ENCODE measurements at places on chromosomes 5 and 9.

- DNase-seq, result no peak
Observed at GRCh38 chr5:1026700-1027621, 18.4 kb downstream of the NKD2 start.

- DNase-seq, result no peak
Observed at GRCh38 chr9:114677418-114677817, 4.6 kb downstream of the TEX48 start.

DNA sequence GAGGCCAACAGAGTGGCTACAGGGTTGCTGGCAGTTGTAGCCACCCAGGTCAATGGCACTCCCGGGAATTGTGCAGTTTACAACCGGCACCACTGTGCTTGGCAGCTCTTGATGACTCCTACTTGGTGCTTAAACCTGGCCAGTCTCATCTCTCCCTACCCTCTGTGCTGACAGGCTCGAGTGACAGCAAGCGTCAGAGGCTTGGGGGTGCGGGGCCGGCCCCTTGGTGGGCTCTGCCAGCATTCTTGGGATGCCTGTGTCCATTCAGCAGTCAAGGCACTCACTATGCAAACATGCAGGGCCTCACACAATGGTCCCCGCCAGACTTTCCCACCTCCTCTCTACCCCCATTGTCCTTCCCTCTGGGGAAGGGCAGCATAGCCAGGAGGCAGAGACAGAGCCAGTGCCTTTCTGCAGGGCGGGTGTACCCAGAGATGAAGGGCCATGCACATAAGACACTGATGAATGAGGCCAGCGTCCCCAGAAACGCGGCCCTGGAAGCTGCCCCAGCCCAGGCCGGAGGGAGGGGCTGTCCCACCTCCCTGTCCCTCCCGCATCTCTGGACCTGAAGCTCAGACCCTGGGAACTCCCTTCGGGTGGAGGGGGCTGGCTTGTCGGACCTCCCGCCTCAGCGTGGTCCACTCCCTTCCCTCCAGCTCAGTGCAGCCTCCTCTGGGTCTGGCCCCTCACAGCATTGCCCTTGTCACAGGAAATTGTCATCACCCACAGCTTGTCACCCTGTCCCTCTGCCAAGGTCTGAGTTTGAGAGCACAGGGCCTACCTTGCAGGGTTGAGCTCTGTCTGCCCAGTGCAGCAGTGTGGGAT, 26.4 kb upstream of the NOTCH1 start:
- DNase-seq, result no peak

DNA sequence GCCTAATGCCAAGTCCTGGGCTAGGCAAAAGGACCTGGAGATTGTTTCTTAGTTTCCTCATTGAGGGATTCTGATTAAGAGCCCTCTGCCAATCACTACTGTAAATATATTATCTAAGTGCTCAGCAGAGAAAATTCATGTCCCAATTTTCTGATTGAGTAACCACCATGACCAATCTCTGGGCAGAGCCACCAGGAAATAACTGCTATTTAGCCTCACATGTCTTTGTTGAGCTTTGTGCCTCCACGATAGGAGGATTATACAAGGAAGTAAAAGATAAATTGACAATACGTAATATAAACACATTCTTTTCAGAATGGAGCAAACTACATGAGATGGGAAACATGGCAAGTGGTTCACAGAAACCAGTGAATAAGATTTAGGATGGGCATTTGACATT, 396.1 kb upstream of the PAPPA start:
- no peak for DNase-seq

- DNase-seq, result no peak
Observed at GRCh38 chr9:106287731-106288130, 575.2 kb upstream of the ZNF462 start.

DNA sequence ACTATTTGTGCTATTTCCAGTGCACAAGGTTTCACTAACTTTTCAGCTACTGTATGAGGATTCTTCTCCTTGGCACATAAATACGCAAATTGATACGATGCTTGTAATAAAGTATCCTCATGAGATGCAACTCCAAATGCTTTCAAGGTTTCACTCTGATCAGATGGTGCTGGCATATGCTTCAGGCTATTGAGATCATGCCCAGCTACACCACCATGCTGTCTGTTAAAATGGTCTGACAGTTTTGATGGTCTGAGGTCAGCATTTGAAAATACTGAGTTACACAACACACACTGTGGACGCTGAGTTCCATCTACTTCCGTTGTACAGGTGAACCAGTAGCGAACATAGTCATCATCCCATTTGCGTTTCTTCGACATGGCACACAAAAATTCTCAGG, 4.7 kb downstream of the FAM200C start:
- no peak for DNase-seq

DNA sequence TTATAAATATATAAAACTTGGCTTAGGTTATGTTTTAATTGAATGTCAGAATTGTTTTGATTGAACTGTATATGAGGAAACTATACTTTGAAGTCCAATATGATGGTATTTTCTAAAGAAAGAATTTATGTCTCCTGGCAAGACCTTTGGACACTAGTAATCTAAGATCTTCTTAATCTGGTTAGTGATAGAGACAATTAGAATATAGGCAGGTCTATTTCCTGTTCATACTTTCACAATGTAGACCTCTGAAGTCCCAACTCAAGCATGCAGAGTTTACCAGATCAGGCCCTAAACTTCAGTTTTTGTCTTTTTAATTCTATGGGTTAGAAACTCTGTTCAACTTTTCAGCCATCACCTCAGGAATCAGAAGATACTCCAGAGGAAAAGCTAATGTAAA, 6.9 kb upstream of the TMEM161B start:
- DNase-seq, result no peak

- no peak for DNase-seq
Observed at GRCh38 chr9:124593200-124593599, 86.0 kb upstream of the NR5A1 start.

- DNase-seq, result no peak
Observed at GRCh38 chr9:123102375-123103113, 69.1 kb downstream of the GPR21 start.

- no peak for DNase-seq
Observed at GRCh38 chr9:2299843-2300205, 284.7 kb downstream of the SMARCA2 start.

- no peak for DNase-seq
Observed at GRCh38 chr9:97854696-97855485, 1.9 kb downstream of the FOXE1 start.

GRCh38 chr5:117191251-117191650, 616.6 kb upstream of the SEMA6A start:
- DNase-seq, result no peak

DNA sequence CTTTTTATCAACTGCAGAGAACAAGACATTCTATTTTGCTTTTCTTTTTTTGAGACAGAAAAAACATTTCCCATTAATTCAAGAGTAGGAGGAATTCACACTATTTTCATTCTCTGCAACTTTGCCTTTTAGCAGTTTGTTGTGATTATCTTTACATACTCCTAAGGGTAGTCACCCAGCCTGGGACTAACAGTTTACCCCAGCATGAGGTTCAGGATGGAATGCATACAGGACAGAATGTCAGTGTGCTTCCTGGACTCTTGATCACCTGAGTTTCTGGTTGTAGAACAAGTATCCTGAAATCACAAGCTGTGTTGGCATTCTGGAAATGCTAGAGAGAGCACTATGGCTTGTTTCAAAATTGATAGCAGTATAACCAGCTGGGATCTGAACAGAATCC, 368.1 kb downstream of the KIF4B start:
- DNase-seq, result no peak

- no peak for DNase-seq
Observed at GRCh38 chr5:53073348-53073747, 36.2 kb downstream of the MOCS2 start.

- no peak for DNase-seq
Observed at GRCh38 chr5:74686962-74687751, 2.1 kb downstream of the HEXB start.

DNA sequence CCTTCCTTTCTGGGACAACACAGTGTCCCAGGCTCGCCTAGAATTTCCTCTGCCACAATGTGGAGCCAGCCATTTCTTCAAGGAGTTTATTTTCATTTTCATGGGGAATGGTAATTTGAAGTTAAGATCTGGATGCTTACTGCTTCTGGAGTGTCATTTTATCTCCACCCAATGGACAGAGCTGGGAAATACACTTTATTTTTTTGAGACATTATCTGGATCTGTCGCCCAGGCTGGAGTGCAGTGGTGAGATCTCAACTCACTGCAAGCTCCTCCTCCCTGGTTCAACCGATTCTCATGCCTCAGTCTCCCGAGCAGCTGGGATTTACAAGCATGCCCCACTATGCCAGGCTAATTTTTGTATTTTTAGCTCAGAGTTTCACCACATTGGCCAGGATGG, 12.7 kb upstream of the THG1L start:
- DNase-seq, result no peak

GRCh38 chr9:116154334-116154975, 864 bp downstream of the PAPPA start:
- DNase-seq, result no peak

GRCh38 chr5:103424453-103425205, 138.0 kb downstream of the NUDT12 start:
- DNase-seq, result no peak

GRCh38 chr5:3913279-3913678, 317.6 kb downstream of the IRX1 start:
- DNase-seq, result no peak

Measured in stimulated activated CD4-positive, alpha-beta T cell treated with anti-CD3 and anti-CD28 coated beads, Interleukin-1b, Interleukin-23, amount 100 ng/mL, for 24 hours (primary cell).